EL (cell line): ENCODE measurements at places on chromosomes 6 and 20.
A peak's percentile ranks its signal among the peaks of the same experiment; 100 is the strongest.

- peak; percentile 94 for DNase-seq
These were observed at the start of gene MAP1LC3A for GRCh38 chr20:34558320-34559218. MAP1LC3A (plus strand) TSS chr20:34558718; CDS start chr20:34558869, 151 bp downstream.

GRCh38 chr20:51233345-51233744, 210.4 kb upstream of the KCNG1 start:
- DNase-seq: no peak

DNA sequence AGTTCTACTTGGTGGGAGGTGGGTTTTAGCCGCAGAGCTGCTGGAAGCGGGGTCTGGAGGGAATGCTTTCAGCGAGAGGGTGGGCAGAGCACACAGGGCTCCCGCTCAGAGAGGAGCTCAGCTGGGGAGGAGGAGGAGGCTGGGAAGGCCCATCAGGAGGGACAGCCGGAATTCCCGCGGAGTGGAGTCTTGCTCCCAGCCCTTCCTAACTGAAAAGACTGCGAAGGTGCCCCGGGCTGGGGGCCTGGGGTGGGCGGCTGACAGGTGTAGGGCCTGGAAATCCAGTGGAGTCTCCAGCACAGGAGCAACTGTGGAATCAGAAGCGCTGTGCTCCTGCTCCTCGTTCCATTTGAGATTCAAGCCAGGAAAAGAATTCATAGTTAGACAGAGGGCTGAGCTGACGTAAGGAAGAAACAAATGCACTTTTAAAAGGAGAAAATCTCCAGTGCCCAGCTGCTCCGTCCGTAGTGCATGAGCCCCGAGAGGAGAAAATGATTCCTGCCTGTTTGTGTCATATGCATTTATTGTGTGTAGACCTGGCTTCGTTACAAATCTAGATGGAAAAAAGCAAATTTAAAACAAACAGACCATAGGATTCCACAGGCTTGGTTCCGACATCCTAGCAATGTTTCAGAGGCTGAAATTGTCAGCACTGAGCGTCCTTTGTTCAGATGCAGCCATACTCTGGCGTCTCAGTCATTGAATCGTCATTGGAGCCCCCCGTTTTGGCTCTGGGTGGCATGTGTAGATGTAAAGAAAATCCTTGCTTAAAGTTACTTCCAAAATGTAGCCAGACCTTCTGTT, 197.7 kb downstream of the SMOC2 start:
- DNase-seq: no peak

- DNase-seq: peak; percentile 61
These were observed 165.0 kb downstream of the PDE7B start for GRCh38 chr6:136016228-136017225.

- no peak for DNase-seq
These were observed 74.4 kb downstream of the NFATC2 start for GRCh38 chr20:51467956-51468626.

DNA sequence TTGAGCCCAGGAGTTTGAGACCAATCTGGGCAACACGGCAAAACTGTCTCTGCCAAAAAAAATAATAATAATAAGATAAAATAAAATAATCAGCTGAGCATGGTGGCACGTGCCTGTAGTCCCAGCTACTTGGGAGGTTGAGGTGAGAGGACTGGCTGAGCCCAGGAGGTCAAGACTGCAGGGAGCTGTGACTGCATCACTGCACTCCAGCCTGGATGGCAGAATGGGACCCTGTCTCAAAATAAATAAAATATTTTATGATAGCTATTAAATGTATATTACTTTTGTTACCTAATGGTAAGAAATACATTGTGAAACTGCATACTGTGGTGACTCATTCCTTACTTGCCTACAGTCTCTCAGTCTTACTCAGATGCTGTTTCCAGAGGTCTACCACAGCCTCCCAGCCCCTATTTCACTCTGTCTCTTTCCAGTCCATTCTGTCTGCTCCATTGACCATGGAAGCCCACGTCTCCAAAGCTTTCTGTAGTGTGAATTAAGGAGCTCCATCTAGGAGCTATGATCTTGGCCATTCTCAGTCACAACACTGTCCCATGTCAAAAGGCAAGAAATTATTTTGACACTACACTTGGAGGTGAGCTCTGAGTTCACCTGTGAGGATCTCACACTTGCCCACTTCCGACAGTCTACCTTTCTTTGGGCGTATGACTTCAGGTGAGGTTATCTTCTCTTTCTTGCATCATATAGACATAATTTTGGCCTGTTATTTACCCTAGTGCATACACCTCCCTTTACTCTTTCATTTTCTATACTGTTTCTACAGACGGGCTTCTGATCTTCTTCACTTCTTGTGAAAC, 22.4 kb upstream of the SNX9 start:
- peak; percentile 62 for DNase-seq

- DNase-seq: no peak
These were observed 19.0 kb downstream of the CST4 start for GRCh38 chr20:23669866-23670265.

DNA sequence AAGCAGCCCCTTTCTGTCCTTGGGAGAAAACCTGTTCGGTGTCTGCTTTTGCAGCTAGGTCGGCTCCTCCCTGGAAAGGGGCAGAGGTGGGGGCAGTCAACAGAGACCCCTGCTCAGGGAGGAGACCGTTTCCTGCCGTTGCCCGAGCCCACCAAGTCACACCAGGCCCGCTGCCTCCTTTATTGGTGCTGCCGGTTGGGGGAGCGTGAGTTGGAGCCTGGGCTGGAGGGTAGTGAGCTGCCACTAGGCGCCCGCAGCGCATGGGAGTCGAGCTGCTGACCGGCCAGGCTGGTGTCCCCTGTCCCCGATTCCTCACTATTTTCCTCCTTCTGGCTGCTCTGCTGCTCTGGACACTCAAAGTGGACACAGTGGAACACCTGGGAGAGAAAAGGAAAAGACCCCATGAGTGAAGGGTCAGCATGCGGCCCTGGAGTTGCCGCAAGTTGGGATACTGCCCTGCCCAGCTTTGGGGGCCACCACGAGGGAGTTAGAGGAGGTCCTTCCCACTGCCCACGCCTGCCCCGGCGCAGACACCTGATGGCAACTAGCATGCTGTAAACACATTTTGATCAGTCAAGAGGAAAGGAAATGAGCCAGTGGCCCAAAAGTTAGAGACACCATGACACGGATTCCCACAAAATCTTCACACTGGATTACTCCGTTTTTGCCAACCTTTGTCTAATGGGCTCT, 355.4 kb downstream of the ZFAND3 start:
- no peak for DNase-seq

GRCh38 chr6:130937942-130938604, 110.9 kb downstream of the SMLR1 start:
- peak; percentile 57 for DNase-seq

GRCh38 chr6:136788069-136788902, 4.0 kb downstream of the MAP3K5 start:
- DNase-seq: peak; percentile 80

- peak; percentile 64 for DNase-seq
These were observed 124.2 kb downstream of the LY86 start for GRCh38 chr6:6712449-6713403.

DNA sequence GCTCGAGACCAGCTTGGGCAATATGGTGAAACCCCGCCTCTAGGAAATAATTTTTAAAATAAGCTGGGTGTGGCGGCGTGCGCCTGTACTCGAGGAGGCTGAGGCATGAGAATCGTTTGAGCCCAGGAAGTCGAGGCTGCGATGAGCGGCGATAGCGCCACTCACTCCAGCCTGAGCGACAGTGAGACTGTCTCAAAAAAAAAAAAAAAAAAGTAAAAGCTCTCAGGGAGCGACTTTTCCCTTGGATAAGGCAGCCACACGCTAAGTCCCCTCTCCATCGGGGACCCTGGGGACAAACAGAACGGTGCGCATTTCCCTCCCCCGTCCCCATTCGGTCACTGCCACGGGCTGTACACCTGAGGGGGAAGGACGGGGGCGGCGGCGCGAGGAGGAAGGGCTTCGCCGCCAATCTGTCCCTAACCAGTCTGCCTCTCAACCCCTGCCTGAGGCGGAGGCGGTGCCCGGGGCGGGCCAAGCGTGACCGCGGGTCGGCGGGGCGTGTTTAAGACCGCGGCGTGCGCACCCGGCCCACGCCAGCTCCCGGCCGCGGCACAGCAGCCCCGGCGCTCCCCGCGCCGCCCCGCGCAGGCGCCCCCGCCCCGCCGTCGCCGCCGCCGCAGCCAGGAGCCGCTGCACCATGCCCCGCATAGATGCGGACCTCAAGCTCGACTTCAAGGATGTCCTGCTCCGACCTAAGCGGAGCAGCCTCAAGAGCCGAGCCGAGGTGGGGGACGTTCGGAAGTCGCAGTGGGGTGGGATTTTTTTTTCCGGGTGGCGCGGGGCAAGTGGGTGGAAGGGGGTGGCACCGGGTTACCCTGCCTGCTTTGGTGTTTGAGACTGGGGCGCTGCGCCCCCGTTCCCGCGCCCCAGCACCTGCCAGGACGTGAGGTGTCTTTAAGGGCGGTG, at the start of gene GMPR:
Gene GMPR (plus strand): TSS at position 531 of the 906 bp plus-strand sequence. CDS start 107 bp downstream, at position 638.
- DNase-seq: peak; percentile 78

DNA sequence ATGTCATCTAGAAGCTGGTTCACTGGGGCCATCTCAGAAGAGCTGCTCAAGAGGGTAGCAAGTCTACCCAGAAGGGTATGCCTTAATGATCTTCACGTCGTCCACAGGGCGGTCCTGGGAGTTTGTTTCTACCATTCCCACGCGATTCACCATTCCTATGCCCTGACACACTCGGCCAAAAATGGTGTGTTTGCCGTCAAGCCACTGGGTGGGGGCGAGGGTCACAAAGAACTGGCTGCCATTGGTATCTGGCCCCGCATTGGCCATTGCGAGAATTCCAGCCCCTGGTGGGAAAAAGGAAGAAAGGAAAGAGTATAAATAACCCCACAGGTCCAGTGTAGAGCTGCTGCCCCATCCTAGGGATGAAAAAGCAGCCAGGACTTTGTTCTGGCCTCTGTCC, 16.5 kb upstream of the CPNE5 start:
- DNase-seq: no peak

DNA sequence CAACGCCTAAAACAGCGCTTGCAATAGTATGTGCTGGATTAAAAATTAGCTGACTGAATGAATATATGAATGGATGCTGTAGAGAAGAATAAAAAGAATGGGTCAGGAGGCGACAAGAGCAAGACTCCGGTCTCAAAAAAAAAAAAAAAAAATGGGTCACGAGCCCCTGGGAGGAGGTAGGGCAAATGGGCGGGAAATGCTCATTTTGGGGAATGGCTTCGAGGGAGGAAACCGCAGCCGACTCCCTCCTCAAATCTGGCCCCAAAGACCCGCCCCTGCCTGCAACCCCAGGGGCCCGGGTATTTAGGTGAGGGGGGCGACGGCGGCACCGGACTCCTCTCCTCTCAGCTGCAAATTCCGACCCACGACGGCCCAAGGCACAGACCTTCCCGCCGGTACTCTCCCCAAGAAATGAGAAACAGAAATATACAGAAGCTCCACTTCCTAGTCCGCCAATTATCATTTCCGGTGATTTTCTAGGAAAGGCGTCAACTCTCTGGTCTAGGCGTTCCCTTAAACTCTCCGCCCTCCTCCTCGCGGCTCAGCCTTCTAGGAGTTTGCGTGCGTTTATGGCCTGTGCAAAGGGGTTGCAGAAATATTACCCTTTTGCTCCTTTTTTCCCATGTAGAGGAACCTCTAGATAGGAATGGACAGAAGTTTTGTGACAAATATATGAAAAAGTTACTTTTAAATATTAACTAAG, at the start of gene ZNF311:
Gene ZNF311 (minus strand): TSS at position 133 of the 703 bp plus-strand sequence. CDS start 1,361 bp downstream, outside the sequence.
- DNase-seq: peak; percentile 65

GRCh38 chr6:57130661-57131177, 40.7 kb downstream of the ZNF451 start:
- DNase-seq: no peak

GRCh38 chr6:53431704-53432103, 83.0 kb upstream of the ELOVL5 start:
- no peak for DNase-seq

GRCh38 chr20:3751675-3752385, 15.7 kb downstream of the ADISSP start:
- no peak for DNase-seq
